ENCODE measurements at places on chromosomes 1 and 21. TPM values are rescaled to one million over a fixed set of nuclear protein-coding genes. Genes with fewer than 3 reads are reported as not detected.
A peak's percentile ranks its signal among the peaks of the same experiment; 100 is the strongest.

PROX1 gene
- total RNA-seq, result 0.33 TPM

- no peaks in the 10 kb centered on the region for H3K27me3 ChIP-seq
- peak overlapping the region; percentile 62 for H3K27ac ChIP-seq
- no peaks in the 10 kb centered on the region for H3K36me3 ChIP-seq
- no peak overlapping the region for H3K4me3 ChIP-seq
Measured at GRCh38 chr1:23370709-23371584, 1.3 kb upstream of the ZNF436 start.

FMO2 gene
- 0.61 TPM for total RNA-seq

TCEANC2 gene
- 5.2 TPM for total RNA-seq

DNA sequence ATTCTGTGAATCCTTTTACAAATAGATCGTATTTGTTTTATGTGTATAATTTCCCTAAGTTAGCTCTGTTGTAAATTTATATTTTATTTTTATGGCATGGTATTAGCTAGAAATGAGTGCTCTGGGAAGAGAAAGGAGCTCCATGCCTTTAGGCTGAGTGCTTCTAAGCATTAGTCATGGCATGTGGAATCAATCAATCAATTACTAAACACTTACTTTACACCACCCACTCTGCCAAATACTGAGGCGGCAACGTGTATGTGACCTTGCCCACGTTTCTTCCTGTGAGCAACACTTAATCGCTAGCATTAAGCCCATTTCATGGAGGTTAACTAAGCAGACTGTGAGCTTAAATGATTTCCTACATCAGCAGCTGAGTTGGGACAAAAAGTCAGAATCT is 7.2 kb upstream of the BECN2 start:
- no peaks in the 10 kb centered on the region for H3K36me3 ChIP-seq
- H3K27ac ChIP-seq, result no peak overlapping the region
- H3K4me1 ChIP-seq, result no peaks in the 10 kb centered on the region
- DNase-seq, result no peak
- H3K27me3 ChIP-seq, result no peaks in the 10 kb centered on the region
- no peak overlapping the region for H3K4me3 ChIP-seq
